ENCODE measurements at places on chromosomes 5 and 9.

DNA sequence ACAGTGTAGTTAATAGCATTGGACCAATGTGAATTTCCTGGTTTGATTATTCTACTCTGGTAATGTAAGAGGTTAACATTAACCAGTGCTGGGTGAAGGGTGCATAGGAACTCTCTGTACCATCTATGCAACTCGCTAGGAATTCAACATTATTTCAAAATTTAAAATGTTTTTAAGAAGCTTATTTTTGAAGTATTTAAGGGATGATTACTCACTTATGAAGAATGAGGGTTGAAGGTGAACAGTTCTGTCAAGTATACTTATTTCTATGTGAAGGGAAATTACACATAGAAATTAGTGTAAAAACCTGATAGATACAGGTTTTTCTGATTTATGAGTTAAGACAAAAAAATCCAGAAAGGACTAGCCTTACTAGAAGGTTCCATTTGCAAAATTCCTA lies 165.8 kb downstream of the INSYN2B start:
- DNase-seq = no peak

DNA sequence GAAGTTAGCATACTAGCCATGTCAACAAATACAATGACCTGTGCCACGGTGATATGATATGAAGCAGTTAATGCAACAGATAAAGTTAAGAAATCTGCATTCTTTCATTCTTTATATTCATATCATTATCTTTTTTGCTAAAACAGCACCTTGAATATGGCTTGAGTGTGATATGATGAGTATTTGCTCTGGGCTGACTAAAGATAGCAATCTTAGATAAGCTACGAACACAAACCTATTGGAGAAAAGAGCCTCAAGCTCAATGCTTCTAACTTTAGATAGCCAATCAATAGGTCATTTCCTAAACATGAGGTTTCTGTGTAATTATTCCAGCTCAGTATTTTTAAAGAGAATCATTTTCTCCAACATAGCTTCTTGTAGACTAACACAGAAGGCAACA lies 61.7 kb downstream of the NR2F1 start:
- DNase-seq = no peak

DNA sequence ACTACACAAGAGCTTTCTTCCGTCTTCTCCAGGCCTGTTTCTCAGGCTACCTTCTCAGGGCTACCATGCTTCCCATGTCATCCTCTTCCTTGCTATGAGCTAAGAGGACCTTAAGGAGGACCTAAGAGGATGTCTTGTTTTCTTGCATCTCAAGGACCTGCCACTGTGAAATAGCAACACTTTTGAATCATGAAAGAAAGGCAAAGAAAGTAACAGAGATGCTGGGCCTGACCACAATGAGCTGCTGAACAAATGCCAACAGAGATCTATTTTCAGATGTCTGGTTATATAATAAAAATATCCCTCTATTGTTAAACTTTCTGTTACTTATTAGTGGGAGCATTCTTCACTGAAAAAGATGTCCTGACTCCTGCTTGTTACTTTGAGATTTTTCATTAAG lies 36.7 kb upstream of the ANXA1 start:
- DNase-seq = no peak

DNA sequence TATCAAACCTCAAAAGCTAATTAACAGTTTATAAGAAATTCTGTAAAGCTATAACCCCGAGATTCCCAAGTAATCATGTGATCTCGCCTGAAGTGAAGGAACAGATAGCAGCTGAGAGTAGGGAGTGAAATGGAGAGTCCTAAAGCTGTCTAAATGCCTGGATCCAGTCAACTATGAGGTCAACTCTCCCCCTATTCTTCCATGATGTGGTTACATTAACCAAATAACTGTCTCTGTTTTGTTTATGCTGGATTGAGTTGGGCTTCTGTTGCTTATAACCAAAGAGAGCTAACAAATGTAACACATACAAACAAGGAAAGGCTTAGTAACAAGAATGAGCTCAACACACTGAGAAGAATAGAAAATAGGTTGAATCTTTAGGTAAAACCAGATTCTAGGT lies 41.6 kb downstream of the GKAP1 start:
- DNase-seq = no peak

DNA sequence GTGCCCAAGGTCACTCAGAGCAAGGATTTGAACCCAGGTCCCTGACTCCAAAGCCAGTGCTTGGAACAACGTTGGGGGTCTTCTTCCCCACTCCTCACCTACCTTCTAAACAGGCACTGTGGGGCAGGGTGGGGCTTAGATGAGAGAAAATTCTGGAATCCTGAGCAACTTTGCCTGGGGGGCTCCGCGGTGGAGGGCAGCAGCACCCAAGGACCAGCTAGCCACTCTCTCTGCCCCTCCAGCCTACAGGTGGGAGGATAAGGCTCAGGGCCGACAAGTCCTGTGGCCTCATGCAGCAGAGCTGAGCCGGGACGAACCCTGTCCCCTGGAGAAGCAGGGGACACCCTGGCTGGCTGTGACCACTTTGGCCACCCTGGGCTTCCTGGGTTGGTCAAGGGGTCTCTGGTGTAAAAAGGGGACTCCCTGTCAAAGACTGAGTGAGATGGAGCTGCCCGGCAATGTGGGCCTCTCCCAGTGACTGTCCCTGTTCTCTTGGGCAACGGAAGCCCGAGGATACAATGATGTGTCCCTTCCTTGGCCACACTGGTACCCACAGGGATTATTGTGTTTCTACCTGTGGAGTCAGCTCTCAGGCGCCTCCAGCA lies 26.5 kb downstream of the CEL start:
- DNase-seq = no peak

GRCh38 chr9:96064826-96065481 lies 189.5 kb downstream of the ERCC6L2 start:
- DNase-seq = no peak

DNA sequence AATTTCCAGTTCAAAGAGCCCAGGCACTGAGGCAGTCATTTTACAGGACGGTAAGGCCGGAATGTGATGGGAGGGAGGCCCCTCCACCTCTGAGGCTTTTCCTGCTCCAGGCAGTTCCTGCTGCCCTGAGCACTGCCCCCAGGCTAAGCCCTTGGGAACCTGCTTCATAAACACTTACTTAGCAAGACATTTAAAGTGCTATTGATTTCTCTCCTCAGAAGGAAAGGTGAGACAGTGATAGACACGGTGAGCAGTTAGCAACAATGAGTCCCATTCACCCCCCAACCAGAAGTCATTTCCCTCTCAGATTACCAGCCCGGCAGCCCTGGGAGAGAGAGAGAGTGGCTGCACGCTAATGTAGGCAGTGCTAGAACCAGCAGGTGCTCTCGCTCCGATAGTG lies 462.5 kb downstream of the SPOCK1 start:
- DNase-seq = no peak

GRCh38 chr5:153938191-153938842 lies 100.4 kb downstream of the FAM114A2 start:
- DNase-seq = no peak

All from hippocampal formation (tissue), 2 donors.